Placental pericyte (primary cell): ENCODE measurements at places on chromosomes 3 and 15. TPM values are rescaled to one million over a fixed set of nuclear protein-coding genes. Genes with fewer than 3 reads are reported as not detected.

Gene CLRN1
- not detected in 2 replicates for total RNA-seq

Gene OXTR
- total RNA-seq, result 1.1 and 12.3 TPM in 2 replicates

Gene RASL12
- 0.22 and 1.6 TPM in 2 replicates for total RNA-seq

Gene SLC9A9
- total RNA-seq, result 4.7 and 8.8 TPM in 2 replicates

Gene SNUPN
- 20.6 and 34.8 TPM in 2 replicates for total RNA-seq

Gene WDR5B
- total RNA-seq, result 4.6 and 6.6 TPM in 2 replicates

Gene CDCP1
- total RNA-seq, result 88.0 and 183 TPM in 2 replicates

Gene CDHR4
- not detected in 2 replicates for total RNA-seq

Gene CCR4
- not detected in 2 replicates for total RNA-seq

Gene OR5H15
- total RNA-seq, result not detected in 2 replicates

Gene WDR6
- total RNA-seq, result 89.9 and 94.8 TPM in 2 replicates

Gene CNTN3
- total RNA-seq, result 0.66 and 2.6 TPM in 2 replicates

Gene TMEM108
- not detected in 2 replicates for total RNA-seq

Gene NOX5
- 0.14 and 0.22 TPM in 2 replicates for total RNA-seq

Gene SERPINI2
- not detected in 2 replicates for total RNA-seq

Gene NEO1
- total RNA-seq, result 20.6 and 22.6 TPM in 2 replicates

Gene MUC13
- not detected in 2 replicates for total RNA-seq
